ENCODE measurements at places on chromosomes 11 and 22.

DNA sequence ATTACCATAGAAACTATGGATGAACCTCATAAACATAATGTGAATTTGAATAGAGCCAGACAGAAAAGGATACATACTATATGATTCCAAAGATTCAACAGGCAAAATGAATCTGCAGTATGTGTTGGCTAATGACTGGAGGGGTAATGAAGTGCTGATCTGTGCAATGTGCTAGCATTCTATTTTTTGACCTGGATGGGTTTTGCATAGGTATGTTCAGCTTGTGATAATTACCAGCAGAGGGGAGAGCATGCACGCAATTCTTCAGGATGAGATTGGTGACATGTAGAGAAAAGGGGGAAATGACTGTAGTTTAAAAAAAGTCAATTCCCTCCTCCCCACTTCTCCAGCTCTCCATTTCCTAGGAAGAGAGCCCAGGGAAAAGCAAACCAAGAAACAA lies 618 bp upstream of the CCDC81 start:
- DNase-seq: no peak

DNA sequence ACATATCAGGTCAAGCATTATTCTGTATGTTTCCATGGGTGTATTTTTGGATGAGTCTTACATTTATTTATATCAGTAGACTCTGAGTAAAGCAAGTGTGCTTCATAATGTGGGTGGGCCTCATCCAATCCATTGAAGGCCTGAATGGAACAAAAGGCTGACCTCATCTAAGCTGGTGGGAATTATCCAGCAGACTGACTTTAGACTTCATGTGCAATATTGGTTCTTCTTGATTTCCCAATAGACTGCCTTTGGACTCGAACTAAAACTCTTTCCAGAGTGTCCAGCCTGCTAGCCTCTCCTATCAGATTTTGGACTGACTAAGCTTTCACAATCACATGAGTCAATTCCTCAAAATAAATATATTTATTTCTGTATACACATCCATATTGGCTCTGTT lies 116.2 kb downstream of the KIF18A start:
- no peak for DNase-seq

- no peak for DNase-seq
Observed at GRCh38 chr22:38655519-38656255, 505 bp downstream of the FAM227A start.

GRCh38 chr11:28697920-28698827 lies 590.0 kb downstream of the METTL15 start:
- peak; percentile 27 for DNase-seq

- DNase-seq: no peak
Observed at GRCh38 chr11:74157169-74157568, 13.6 kb downstream of the C2CD3 start.

DNA sequence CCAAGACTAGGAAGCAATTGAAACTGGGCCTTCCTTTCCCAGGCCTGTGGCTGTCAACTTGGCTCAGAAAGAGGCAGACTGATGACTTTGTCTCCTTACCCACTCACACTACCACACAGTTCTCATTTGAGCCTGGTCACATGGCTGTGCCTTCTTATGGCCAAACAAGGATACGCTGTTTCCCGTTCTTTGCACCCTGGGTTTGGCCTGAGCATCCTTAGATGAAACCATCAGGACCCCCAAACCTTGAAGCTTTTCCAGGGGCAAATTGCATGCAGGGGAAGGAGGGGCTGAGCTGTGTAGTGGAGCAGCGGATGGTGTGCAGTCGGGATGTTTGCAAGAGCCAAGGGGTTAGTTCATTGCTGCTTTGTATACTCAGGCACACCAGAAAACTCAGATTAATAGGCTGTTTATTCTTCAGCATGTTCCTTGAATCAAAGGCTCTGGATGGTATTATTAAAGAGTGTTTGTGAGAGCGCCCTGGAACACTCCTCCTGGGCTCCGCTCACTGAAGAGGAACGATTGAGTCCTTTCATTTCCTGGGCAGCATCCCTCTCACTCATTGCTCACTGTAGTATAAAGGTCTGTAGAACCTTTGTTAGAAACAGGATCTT lies 69.8 kb downstream of the ARFGAP2 start:
- no peak for DNase-seq

DNA sequence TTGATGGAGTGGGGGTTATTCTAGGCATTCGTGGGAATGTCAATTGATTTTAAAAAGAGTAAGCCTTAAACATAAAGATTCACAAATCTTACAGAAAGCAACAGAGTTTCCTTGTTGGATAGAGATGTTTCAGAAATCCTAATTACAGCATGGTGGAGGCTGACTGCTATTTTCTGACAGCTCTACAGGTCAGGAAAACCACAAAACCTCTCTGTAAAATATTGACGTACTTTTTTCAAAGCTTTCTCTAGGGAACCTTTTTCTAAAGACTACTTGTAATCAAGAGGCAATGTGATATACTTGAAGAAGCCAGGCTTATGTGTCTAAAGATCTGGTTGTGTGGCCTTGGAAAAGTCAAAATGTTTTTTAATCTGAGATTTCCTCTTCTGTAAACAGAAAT lies 9.1 kb upstream of the OR8B8 start:
- DNase-seq: no peak

- DNase-seq: no peak
Observed at GRCh38 chr11:11401960-11402535, 49.0 kb upstream of the CSNK2A3 start.

GRCh38 chr11:73372375-73372993 lies 3.7 kb upstream of the RELT start:
- DNase-seq: no peak

DNA sequence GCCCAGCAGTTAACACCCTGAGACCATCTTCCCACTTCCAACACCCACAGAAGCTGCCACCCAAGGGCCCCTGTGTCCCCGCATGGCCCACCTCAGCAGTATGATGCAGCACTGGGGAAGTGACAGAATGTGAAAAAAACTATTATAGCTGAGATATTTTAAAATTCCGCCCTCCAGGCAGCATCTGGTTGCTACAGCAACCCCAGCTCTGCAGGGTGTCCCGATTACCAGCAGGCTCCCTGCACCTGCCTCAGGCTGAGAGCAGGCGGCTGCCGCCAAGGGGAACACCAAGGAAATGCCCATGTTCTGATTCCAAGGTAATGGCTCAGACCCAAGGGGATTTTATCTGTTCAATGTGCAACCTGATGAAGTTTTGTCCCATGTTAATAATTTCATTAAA lies 10.5 kb upstream of the TMEM121B start:
- no peak for DNase-seq

DNA sequence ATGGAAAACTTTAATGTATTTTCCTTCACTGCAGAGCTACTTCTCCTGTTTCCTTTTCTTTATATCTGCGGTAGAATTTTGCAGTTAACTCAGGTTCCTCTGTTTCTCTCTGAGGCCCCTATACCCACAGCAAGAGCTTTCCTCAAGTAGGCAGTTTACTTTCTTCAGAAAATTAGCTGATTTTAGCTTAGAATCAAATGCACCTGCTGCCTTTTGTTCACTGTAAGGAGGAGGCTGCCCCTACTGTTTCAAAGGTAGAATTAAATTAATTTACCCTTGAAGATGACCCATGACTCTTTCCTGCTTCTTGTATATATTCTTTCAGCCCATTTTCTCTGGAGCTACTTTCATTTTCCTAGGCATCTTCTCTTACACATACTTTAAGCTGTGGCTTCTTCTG lies 68.7 kb upstream of the GDPD4 start:
- DNase-seq: no peak

DNA sequence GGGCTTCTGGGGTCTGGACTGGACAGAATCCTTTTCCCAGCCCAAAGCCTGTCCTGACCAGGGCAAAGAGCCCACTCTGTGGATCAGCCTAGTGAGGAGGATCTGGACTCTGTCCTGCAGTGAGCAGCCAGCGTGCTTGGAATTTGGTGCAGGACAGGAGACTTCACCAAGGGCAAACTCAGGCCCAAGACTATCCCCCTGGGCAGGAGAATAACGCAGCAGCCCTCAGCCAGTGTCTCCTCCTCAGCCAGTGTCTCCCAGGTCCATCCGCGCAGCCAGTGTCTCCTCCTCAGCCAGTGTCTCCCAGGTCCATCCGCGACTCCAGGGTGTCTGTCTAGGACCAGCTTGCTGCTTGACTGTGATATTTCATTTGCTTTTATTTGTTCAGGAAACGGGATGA lies 1334.0 kb downstream of the TBC1D22A start:
- DNase-seq: no peak

- DNase-seq: no peak
Observed at GRCh38 chr11:95595973-95596489, 193.6 kb downstream of the FAM76B start.

GRCh38 chr22:21992593-21993237 lies 10.1 kb upstream of the TOP3B start:
- no peak for DNase-seq

DNA sequence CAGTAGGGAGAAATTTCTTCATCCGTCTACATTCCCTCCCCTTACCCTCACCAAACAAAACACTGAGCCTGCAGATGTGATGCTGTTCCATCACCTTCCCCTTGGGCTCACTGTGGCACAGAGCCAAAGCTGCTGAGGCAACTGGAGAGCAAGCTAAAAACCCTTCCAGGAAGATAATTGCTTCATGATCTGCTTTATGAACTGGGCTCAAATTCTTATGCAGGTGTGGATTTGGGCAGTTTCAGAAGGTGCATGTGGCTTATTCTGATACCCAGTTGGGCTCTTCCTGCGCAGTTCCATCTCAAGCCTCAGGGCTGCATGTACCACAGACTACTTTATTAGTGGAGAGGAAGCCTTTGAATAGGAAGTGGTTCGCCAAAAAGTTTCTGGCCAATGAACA lies 58.3 kb downstream of the AAMDC start:
- peak; percentile 32 for DNase-seq

- no peak for DNase-seq
Observed at GRCh38 chr22:37059876-37060449, 8.4 kb downstream of the KCTD17 start.

DNA sequence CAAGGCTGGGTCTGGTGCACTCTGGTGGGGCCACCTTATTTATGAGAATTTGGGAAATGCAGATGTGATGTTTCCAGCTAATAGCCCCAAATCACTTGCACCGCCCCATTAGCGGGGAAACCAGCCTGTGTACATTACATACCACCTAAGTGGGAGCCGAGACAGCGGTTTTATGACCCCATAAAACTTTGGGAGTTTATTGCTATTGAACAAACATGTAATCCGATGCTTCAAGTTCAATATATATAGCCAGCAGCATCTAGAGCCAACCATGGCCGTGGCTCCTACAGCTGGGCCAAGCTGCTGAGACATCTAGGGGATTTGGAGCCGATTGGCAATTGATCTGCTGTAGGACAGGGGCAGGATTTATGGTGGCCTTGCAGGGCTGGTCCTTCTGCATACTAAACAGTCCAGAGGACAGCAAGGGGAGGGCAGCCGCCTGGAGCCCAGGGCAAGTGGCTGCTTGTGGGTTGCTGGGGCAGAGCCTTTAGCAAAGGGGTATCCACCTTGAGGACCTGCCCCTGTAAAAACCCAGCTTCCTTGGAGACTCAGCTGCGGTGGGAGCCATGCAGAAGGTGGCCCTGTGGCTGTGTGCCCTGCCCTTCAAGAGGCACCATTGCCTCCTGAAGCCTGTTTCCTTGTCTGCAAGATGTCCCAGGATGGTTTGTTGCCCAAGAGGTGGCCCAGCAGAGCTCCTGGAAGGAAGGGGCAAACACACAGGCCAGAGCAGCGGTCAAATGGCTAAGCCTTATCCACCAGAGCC lies 47.9 kb upstream of the CCDC188 start:
- no peak for DNase-seq

GRCh38 chr22:17239156-17239701 lies 20.0 kb upstream of the ADA2 start:
- DNase-seq: no peak

DNA sequence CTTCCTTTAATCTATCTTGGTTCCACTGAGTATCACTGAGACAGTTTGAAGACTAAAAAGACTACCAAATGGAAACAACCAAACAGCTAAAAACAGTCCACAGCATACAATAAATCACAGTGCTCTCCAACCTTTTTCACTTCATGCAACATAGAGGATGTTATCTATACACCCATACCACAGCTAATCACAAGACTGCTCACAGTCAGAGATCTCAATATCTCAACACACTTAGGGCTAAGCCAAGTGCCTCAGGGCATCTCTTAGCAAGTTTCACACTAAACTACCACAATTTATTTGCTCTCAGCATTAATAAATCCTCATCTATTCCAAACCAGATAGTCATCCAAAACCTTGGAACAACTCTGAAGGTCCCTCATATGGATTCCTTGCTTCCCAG lies 129.4 kb downstream of the SBF2 start:
- DNase-seq: no peak

DNA sequence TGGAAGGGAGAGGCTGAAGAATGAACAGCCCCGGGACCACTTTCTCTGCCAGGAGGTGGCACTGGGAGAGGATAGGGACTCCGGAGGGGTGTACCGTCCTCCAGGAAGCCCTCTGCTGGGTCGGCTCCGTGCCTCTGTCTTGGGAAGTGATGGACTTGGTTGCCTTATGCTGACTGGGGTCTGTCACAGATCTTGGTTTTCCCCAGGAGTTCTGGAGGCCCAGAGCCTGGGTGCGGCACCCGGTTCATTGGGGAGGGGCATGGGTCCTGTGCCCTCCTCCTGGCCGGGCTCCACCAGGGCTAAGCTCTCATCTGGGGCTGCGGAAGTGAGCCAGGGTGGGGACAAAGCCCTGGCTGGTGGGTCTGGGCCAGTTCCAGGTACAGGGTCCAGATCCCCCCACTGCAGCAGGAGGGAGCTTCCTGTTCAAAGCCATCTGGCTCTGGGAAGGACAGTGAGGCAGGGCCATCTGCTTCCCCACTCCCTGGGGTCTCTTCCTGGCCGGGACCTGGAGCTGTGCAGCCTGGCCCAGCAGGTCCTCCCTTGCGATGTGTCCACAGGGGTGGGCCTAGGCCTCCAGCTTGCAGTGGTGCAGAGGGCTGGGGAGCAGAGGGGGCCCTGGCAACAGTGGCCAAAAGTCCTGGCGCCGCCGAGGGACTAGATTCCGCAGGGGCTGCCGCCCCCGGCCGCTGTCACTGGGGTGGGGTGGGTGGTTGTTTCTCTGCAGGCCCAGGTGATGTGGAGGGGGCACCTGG lies 1.1 kb upstream of the AP2A2 start:
- DNase-seq: no peak

DNA sequence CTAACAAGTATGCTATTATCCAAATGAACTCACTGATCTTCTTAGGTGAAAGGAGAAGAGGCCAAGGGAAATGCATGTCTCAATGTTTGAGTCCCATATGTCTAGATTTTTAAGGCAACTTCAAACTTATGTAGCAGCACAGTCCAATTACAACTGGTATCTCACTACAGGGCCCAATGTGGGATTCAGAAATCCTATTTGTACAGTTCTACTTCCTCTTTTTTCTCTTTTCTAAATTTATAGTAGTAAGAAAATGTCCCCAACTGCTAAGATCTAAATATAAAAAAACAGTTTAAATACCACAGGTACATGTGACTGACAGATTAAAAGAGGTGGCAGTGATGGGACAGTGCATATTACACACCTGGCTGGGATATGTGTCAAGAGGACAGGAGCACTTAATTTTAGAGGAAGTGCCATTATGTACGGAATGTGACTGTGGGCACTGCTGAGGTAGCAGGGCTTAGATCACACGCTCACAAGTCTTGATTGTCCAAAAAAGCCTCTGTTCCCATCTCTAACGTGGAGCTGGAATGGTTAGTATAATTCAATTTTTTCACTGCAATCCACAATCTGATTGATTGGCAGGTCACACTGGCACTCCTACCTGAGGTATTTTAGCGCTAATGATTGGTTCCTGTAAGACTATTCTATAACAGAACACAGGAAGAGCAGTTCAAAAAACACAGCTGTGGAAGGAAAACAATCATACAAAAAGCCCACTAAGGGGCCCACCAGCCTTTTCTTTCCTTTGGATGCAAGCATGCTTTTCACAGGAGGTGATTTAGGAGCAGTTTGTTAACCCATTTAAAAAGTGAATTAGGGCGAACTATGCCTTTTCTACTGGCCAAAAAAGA lies 34.6 kb downstream of the APOL5 start:
- DNase-seq: no peak

- no peak for DNase-seq
Observed at GRCh38 chr11:72775288-72776110, 18.3 kb downstream of the STARD10 start.
